Fibroblast of skin of right quadriceps (primary cell): ENCODE measurements at places on chromosomes 2 and 18.
A peak's percentile ranks its signal among the peaks of the same experiment; 100 is the strongest.

GRCh38 chr2:181805228-181806038, 86.1 kb upstream of the ITPRID2 start:
- peak; percentile 92 for DNase-seq

DNA sequence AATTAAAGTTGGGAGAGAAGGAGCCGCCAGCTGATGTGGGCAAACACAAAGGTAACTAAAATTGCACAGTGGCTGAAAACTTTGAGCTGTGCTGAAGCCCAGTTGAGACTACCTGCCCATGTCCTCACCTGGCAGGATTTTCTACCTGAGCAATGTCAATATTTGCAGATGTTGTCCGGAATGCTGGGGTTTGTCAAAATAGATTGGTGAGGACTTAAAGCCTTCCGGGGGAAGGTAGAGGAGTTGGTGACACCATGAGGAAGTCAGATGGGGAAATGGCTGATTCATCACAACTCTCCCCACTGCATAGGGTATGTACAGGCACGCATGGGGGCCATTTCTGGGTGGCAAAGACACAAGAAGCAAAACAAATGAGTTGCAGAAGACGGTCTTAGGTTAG, 114.9 kb downstream of the ALK start:
- no peak for DNase-seq

GRCh38 chr2:170224692-170225294, 46.8 kb downstream of the MYO3B start:
- DNase-seq: no peak

DNA sequence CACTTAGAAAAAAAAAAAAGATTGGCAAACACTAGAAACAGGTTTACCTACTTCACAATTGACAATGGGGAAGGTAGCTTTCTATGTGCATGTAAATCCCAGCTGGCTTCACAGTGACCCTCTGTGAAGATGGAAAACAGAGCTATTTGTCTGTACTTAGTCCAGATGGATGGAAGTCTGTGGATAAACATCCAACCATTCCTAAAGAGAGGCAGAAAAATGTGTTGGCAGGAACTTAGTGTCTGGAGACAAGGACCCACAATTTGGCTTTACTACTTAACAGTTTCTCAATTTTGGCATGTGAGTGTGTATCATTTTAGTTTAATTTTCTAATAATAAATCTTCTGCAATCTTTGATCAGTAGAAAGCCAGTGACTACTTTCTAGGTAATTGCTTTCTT, 154.4 kb downstream of the RAD51AP2 start:
- no peak for DNase-seq

GRCh38 chr2:197205585-197206215, 104.9 kb downstream of the ANKRD44 start:
- DNase-seq: no peak

- no peak for DNase-seq
Observed at GRCh38 chr18:69680123-69680522, 267.6 kb downstream of the CD226 start.

GRCh38 chr2:68345129-68345875, 19.8 kb upstream of the PLEK start:
- DNase-seq: no peak

DNA sequence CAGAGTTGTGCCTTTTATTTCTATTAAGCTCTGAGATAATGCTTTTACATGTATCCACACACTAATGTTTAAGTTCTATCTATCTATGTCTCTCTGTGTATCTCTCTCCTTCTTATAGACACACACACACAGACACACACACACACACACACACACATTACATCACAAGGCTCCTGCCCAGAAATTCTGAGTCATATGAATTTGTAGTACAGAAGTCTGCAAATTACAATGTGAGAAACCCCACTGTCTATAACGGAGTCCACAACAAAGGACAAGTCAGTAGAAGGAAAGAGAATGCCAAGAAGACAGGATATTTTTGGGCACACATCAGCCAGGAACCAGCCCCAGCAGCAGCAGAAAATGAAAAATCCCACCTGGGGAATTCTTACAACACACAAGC, 142.4 kb downstream of the EN1 start:
- DNase-seq: peak; percentile 86

DNA sequence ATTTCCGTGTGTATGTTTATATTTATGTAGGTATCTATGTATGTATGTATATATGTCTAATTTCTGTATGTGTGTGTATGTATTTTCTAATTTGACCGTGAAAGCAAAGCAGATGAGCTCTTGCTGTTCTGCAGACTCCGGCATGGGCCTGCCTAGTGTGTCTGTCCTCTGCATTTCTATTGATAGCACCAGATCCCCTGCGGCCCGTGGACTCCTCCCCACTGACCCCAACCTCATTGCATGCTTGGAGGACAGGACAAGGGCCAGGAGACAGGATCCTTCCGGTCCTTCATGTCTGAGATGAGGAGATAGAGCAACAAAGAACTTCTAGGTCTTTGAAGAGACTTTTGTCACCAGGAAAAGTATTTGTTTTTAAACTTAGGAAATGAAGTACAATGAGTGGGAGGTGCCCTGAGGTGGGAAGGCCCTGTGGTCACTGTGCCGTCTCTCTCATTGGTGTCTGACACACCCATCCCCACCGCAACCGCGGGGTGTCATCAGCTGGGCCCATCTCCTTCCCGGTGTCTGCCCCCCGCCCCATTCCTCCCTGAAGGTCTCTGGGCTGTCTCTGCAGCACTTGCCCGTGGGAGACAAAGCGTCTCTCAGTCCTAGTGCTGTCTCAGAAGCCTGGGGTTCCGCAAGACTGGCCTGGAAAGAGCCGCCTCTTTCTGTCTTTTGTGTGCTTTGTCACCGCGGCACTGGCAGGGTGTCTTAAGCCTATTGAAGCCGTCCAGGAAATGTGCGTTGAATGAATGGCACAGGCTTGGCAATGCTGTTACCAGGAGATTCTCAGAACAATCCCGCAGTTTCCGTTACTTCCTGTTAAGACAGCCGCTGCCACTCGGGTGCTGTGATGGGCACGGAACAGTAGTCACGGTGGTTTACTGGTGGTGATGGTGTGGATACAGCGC, 216.4 kb downstream of the AGAP1 start:
- DNase-seq: no peak

GRCh38 chr2:236541008-236541562, 28.5 kb upstream of the ACKR3 start:
- DNase-seq: peak; percentile 73

GRCh38 chr18:3710712-3711301, 260.8 kb downstream of the TGIF1 start:
- no peak for DNase-seq

DNA sequence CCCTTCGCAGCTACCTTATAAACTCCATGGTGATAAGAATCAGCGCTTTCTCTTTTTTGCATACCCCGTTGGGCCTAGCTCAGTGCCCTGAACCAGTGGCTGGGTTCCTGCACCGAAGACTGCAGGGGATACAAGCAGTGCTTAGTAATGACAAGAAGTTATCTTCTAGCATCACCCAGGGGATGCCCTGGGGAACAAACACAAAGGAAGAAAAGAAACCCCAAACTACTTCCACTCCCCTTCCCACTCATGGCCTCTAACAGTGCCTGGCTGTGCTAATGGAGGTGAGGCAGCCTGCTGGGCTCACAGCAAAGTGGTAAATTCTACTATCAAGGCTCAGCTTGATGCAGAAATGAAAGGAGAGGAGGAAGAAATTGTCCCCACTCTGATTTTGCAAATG, 314.7 kb downstream of the TXNL1 start:
- no peak for DNase-seq

DNA sequence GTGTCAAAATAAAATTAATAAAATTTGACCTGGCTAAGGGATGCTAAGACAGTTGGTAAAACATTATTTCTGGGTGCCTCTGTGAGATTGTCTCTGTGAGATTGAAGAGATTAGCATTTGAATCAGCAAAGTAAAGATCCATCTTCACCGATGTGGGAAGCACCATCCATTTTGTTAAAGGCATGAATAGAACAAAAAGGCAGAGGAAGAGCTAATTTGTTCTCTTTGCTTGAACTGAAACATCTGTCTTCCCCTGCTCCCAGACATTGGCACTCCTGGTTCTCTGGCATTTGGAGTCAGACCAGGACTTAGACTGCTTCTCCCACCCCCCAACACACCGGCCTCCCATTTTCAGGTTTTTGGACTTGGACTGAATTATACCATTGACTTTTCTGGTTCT, 603.8 kb upstream of the LINC00305 start:
- no peak for DNase-seq
